Stimulated activated naive B cell treated with anti-CD40 and anti-IgM and Interleukin-4, amounts not matched to agents 10 μg/mL and 1 μg/mL and 100 μg/mL, for 72 hours (primary cell): ENCODE measurements at places on chromosomes 12 and 14.

GRCh38 chr12:103503546-103504480 lies 8.0 kb upstream of the C12orf42 start:
- peak; percentile 20 for DNase-seq

- no peak for DNase-seq
Measured at GRCh38 chr12:46921048-46921763, 95.4 kb upstream of the SLC38A4 start.

GRCh38 chr12:98022961-98023360 lies 492.4 kb upstream of the TMPO start:
- no peak for DNase-seq

- DNase-seq, result no peak
Measured at GRCh38 chr12:59484575-59484974, 111.3 kb upstream of the SLC16A7 start.

GRCh38 chr12:102691773-102692555 lies 211.6 kb upstream of the IGF1 start:
- DNase-seq, result no peak

DNA sequence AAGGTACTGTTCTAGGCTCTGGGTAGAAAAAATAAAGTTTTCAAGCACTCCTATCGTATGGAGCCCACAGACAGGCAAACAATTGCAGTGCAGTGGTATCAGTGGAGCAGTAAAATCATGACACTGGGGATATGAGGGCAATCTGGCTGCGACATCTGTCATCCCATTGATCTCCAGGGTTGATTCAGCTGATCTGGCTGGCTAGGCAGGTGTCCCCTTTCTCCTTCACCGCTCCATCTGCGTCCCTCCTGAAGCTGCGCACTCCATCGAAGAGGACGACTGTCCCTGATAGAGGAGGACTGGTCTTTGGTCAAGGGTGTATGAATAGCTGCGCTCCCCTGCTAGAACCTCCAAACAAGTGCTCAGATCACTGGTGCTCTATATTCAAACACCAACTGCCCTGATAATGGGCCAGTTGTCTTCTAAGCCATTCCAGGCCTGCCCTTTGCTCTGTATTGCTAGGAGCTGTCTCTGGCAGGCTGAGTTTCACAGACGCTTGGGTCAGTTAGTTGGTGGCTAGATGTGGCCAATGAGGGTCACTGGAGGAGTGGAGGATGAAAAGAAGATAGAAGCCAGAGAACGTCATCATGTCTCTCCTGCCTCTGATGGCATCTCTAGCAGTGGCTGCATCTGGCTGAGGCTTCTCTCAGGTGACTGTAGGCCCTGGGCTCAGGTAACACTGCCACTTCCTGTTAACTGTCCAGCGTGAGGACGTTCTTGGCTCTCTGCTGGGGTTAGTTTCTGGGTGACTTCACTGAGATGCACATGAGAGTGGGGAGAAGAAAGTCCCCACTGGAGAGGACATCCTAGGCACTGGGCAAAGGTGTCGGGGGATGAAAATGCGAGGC lies 205.0 kb upstream of the FOXN3 start:
- no peak for DNase-seq

GRCh38 chr12:1862973-1863372 lies 42.6 kb downstream of the LRTM2 start:
- no peak for DNase-seq

DNA sequence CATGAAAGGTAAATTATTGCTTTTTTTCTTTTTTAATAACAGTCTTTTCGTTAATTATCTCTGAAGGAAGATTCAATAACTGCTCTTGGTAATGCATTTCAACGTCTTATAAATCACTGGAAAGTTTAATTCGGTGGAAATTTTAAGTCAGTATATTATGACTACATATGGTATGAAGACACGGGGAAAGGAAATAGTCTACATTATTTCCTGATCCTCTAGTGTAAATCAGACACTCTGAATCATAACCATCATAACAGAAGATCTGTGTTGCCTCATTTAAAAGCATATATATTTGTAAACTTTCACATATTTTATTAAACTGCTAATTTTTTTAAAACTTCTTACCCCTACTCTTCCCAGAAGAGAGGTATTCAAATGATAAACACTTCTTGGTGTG lies 53.7 kb downstream of the EFCAB11 start:
- DNase-seq, result no peak

DNA sequence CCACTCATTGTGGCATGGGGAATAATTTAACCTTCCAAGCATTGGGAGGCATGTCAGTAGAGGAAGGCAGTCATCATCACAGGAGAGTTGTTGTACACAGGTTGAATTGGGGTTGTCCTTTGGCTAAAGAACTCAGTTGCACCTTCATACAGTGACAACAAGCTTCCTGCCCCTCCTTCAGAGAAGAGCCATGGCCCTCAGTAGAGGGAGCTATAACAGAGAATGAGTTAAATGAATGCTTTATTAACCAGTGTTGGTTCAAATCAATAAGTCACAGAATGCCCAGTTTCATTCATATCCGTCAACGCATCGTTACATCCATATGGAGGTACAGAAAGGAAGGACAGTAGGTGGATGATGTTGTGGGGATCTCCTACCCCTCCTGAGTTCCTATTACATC lies 4.8 kb downstream of the IFNG-AS1 start:
- no peak for DNase-seq

- no peak for DNase-seq
Measured at GRCh38 chr12:45866299-45866698, 124.1 kb downstream of the SCAF11 start.

DNA sequence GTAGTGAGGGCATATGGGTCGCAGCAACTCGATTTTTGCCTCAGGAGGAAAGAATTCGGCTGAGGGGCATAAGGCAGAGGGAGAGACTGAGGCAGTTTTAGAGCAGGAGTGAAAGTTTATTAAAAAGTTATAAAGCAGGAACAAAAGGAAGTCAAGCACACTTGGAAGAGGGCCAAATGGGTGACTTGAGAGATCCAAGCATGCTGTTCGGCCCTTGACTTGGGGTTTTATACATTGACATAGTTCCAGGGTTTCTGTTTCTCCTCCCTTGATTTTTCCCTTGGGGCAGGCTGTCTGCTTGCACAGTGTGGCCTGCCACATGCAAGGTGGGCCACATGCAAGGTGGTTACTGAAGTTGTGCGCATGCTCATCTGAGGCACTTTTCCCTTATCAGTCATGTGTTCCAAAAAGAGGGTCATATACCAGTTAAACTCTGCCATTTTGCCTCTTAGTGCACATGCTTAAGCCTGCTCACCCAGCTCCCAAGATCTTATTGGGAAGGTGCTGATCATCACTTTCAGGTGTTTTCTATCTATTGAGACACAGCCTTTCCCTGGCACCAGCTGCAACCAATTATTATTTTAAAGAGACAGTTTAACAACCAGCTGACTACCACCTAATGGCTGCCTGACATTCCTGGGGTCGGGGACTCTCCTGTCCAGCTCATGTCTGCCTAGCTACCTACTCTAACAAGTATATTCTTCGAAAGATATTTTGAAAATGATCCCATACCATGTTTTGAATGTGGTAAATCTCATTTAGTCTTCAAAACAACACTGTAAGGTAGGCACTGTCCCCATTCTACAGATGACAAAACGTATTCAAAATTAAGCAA lies 19.9 kb downstream of the PTGER2 start:
- DNase-seq, result no peak

GRCh38 chr12:10720974-10721650 lies 2.0 kb downstream of the YBX3 start:
- no peak for DNase-seq

DNA sequence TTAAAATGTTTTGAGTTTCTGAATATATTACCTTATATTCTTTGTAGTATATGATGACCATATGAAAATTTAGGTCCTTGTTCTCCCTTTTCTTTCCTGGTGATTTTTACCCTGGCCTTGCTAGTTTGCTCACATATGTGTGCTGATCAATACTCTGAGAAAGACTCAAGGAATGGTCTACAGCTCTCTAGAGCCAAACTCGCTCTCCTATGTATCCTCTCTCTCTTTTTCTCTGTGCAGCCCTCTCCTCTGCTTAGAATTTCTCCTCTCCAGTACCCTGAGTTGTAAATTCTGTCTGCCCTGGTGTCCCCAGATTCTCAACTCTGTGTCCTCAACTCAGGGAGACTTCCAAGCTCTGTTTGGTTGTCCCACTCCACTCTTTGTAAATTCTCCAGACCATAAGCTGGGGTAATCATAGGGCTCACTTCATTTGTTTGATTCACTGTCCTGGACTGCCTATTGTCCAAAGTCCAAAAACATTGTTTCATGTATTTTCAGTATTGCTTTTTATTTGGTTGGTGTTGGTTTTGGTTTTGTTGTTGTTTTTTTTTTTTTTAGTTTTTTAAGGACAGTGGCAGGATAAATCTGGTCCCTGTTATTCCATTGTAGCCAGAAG lies 41.0 kb downstream of the FOXA1 start:
- DNase-seq, result no peak

- DNase-seq, result no peak
Measured at GRCh38 chr12:8507596-8507995, 5.7 kb upstream of the CLEC4D start.

DNA sequence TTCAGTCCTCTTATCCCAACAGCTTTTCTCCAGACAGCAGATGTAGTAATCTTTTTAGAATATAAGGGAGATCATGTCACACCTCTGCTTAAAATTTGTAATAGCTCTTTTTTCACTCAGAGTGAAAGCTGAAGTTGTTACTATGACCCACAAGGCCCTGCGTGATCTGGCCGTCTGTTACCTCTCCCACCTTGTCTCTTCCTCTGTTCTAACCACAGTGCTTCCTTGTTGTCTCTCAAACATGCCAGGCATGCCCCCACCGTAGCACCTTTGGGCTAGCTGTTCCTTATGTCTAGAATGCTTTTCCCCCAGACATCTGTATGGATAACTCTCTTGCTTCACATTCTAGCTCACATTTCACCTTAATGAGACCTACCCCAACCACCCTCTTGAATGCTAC lies 6.5 kb downstream of the NECAP1 start:
- no peak for DNase-seq

DNA sequence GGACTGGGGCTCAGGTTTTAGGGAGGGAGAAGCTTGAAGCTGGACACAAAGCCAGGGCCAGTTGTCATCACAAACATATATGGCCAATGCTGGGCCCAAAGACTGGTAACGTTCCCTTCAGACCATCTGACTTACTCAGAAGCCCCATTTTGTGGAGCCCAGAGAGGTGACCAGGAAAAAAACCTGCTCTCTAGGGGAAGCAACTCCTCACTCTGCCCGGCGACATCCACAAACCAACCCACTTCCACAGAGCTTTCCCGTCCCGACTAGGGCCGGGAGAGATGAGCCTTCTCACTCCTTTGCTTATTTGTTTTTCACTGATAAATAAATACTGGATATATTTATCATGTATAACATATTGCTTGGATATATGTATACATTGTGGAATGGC lies 180.9 kb upstream of the RTL1 start:
- no peak for DNase-seq

DNA sequence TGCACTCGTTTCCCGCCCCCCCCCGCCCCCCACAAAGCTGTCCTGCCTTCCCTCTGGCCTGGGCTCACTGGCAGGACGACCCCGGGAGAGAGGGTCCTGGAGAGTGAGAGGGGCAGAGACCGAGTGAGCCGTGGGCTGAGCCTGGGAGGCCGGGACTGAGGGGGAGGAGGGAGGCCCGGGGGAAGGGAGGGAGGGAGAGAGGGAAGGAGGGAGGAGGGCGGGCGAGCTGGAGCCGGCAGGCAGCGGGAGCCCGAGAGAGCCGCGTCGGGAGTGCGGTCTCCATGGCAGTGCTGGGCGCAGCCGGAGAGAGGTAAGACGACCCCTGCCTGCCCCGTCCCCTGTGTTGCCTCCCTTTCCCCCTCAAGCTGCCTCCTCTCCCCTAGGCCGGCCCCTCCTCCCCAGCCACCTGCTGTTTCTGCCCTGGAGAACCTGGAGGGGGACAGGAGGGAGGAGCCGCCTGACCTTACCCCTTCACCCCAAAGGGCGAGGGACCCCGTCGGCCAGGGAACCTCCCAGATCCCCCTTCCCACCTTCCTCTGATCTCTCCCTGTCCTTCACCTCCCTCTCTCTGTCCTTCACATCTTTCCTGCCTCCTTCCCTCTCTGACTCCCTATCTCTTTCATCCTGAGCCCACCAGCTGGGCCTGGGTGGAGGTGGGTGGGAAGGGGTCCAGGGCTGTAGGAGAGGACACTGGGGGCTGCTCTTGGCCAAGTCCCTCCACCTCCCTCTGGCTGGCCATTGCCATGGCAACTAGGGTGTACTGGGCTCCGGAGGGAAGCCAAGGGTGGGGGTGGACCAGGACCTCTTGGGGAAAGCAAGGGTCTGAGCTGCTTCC lies at the start of gene GPR162:
GPR162 (plus strand) TSS at position 231 of the 835 bp plus-strand sequence. CDS start 2,078 bp downstream, outside the sequence.
- DNase-seq, result no peak

- no peak for DNase-seq
Measured at GRCh38 chr14:20606190-20606901, 15.2 kb upstream of the RNASE12 start.

DNA sequence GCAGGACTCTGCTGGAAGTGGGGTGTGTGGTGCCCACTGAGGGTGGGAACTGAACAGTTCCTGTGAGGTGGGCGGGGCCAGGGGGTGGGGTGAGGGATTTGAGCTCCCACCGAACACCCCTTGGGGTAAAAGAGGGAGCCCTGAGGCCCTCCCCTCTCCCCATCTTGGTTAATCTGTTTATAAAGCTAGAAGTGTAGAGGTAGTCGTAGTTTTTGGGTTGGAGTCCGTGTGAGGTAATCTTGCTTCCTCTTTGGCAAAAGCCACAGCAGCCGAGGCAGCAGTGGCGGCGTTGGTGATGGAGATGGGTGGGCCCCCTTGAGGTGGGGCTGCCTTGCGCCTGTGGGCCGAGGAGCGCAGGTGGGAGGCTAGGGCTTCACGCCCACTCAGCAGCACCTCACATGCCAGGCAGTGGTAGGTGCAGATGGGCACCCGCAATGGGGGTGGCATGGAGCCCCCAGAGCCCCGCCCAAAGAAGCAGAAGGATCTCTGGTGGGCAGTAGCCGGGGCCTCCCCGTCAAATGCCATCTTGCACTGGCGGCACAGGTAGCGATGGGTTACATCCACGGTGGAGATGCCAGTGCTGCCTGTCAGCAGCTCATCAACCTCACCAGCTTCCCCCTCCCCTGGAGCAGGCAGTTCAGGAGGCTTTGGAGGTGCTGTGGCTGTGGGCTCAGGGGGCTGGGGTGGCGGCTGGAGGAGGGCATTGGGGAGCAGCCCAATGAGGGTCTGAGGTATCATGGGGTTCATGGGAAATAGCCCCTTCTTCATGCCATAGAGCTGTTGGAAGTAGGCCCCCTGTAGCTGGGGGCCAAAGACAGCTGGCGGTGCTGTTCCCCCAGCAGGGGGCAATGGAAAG lies 29.6 kb downstream of the ZFHX2 start:
- DNase-seq, result no peak

DNA sequence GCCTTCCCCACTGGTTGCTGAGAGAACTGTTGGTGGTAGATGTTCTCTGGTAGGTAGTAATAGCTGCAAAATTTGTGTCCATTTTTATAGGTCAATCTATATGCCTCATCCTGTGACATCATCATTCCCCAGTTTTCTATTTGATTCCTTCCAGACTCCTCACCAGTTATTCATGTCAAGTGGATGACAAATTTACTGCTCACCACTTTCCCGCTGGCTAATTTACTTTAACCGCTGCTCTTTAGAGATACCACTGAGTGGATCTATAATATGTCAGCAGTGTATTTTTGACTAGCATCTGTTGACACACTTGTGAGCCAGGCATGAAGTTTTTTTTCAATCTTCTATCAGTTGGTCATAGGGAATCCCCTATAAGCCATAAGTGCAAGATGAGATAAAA lies 24.6 kb downstream of the GPR65 start:
- no peak for DNase-seq

- DNase-seq, result no peak
Measured at GRCh38 chr14:75453817-75454434, 26.1 kb downstream of the JDP2 start.
